Frontal cortex (tissue), 4 donors: ENCODE measurements at places on chromosomes 2 and 18.
A peak's percentile ranks its signal among the peaks of the same experiment; 100 is the strongest.

DNA sequence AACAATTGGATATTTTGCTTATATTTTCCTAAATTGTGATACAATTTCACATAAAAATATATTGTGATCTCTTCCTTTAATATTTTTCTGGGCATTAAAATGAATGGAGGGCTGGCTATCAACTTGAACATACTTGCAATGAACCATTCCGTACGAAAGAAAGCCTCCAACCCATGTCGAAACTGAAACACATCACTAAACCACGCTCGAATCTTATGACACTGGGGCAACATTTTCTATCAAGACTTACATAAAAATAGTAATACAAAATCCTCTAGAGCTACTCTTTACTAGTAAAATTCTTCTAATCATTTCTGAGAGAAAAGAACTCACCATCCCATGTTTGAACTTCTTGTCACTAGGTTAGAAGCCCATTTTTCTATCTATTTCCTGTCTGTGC lies 132.8 kb upstream of the DOK6 start:
- DNase-seq: no peak

GRCh38 chr2:29130295-29130694 lies 15.1 kb downstream of the CLIP4 start:
- DNase-seq: no peak

DNA sequence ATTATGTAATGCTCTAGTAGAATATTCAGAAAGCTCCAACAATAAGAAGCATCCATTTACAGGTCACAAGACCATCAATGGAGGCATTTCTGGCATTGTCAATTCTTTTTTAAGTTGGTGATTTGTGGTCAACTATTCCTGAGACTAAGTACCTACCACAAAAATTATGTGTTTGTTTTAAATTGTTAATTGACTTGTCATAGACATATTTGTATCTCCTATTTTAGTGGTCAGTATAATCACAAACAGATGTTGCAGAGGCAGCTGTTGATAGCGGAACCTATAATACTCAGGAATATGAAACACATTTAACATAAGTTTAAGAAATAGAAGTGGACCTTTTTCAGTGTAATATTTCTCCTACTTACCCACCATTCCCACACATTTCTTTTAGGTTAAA lies 430.1 kb downstream of the CCDC85A start:
- no peak for DNase-seq

DNA sequence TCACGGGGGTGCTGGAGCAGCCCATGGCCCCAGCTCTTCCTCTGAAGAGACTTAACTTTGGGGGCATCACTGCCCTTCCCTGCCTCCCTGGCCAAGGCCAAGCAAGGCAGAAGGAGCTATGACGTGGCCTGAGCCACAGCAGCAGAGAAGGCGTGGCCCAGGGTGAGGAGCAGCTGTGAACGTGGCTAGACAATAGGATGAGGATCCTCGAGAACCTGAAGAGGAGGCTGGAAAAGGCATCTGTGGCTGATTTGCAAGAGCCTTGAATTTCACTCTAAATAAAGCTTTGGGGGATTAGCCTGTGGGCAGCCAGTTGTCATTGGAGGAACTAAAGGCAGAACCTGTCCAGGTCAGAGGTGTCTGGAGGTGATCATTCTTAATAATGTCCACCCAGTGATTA lies 652.9 kb upstream of the ID2 start:
- no peak for DNase-seq

GRCh38 chr2:203772456-203773165 lies 66.2 kb downstream of the CD28 start:
- no peak for DNase-seq

- DNase-seq: peak; percentile 62
Measured at GRCh38 chr2:95057535-95058370, 32.2 kb downstream of the MAL start.

- DNase-seq: no peak
Measured at GRCh38 chr2:150404147-150404546, 83.3 kb downstream of the RND3 start.

GRCh38 chr2:240934701-240935102 lies 28.6 kb downstream of the CROCC2 start:
- no peak for DNase-seq

GRCh38 chr2:216991563-216991962 lies 131.7 kb upstream of the TNP1 start:
- DNase-seq: no peak

DNA sequence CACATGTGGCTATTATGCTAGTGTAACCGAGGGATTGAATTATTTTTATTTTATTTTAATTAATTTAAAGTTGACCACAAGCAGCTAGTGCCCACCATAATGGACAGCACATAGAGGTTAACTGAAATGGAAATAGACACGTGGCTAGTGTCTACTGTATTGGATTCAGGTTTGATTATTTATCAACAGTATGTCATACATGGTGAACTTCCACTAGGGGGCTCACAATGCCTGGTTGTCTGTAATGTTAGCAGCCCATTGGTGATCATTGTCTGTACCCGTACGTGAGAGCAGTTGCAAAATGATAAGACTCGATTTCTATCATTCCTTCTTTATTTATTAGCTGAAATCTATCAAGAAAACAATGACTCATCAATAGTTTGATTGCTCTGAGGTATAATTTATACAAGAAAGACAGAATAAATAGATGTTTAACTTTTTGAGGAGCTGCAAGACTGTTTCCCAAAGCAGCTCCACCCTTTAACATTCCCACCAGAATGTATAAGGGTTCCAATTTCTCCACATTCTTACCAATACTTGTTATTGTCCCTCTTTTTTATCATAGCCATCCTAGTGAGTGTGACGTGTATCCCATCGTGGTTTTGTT lies 76.5 kb downstream of the CYBRD1 start:
- peak; percentile 29 for DNase-seq

DNA sequence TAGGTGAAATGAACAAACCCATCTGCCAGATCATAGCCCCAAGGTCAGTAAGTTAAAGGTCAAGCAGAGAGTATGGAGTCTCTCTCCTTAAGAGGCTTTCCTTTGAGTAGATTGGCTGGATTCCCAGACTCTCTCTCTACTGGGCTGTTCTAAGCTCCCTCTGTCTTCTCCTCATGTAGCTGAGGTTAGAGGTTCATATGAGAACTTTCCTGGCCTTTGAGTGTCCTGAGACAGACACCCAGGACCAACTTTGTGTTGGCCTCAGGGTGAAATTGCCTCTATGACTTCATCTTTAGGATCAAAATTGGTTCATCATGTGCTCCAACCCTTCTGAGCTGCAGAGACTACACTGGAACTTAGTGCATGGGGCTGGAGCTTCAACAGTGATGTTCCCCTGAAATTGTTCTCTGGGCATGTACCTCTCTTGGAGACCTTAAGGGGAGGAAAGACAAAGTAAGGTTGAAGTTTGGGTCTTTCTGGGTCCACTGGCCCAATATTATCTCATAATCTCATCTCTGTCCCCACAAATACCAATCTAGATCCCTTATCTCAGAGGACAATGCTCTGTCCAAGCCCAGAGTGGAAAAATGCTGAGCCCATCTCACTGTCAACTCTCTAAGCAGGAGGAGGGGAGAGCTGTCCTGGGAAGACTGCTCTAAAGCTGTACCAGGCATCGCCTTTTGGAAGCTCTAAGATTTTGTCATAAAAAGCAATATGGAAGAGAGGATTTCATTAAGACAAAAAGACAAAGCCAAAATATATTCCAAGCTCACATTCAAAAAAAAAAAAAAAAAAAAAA lies 177.3 kb upstream of the ARL4C start:
- no peak for DNase-seq

DNA sequence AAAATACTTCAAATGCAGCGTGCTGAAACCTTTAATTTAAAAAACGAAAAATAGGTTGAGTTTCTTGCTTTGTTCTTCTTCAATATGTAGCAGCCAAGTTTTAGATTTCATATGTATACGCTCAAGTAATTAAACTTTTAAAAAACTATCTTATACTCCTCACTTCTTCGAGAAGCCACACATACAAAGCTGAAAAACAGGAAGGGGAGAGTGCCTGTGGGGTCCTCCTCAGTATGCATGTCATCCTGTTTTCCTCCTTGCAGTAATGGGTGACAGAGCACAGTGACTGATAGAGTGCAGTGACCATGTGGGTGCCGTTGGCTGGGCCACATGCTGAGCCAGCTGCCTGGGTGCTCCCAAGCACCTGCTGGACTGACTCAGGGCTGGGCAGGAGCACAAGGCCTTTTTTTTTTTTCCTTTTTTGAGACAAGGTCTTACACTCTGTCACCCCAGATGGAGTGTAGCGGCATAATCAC lies 33.3 kb downstream of the UXS1 start:
- DNase-seq: no peak

DNA sequence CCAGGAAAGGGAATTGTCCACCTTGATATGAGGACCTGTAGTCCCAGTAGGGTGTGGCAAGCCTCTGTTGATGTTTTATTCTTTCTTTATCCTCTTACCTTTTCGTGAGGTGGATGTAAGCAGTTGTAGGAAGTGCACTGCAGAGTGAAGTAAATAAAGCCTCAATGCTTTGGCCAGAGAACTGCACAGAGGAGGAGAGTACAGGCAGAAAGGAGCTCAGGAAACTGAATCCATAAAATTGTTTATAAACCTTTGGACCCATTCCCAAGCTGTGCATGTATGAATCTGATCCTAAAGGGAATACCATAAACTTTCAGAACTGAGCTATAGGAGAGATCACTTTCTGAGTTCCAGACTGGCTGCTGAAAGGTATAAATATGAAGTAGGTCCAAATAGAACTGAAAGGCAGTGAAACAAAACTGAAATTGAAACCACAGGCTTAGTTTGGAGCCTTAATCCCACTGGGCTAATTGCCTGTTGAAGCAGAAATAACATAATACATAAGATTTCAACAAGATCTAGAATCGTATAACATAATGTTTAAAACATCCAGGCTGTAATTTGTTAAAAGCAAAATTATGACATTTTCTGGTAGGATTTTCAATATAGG lies 17.9 kb upstream of the SLC9A4 start:
- DNase-seq: no peak

- no peak for DNase-seq
Measured at GRCh38 chr2:64769392-64770044, 115.8 kb upstream of the SERTAD2 start.

GRCh38 chr2:222907790-222908441 lies 47.1 kb downstream of the ACSL3 start:
- DNase-seq: no peak

DNA sequence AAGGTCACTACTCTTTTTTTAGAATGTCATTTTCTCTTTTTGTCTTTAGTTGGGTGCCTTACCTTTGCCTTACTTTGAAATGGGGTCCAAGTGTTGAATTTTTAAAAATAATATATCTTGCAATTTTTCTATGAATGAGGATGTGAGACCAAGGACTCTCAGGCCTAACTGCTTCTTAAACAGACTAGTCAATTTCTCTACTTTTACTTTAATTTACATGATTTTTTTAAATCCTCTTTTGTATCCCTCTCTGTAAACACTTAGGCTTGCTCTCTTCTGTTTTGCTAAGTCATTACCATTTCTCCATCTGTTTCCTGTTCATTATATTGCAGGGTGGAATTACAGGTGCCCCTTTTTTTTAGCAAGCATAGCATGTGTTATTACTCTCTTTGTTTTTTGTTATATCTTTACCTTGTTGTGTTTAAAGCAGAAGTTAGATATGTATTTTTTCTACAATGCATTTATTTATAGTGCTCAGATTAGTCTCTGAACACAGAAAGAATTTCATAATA lies 261.8 kb downstream of the SPAG16 start:
- no peak for DNase-seq

GRCh38 chr2:113964436-113964835 lies 74.5 kb downstream of the ACTR3 start:
- no peak for DNase-seq

GRCh38 chr2:179165356-179166000 lies 99.2 kb downstream of the SESTD1 start:
- DNase-seq: no peak

- no peak for DNase-seq
Measured at GRCh38 chr18:40494603-40495002, 1460.4 kb upstream of the PIK3C3 start.

- no peak for DNase-seq
Measured at GRCh38 chr2:56505885-56506284, 322.1 kb downstream of the CCDC85A start.

GRCh38 chr2:164691346-164691887 lies 70.1 kb upstream of the GRB14 start:
- DNase-seq: no peak

DNA sequence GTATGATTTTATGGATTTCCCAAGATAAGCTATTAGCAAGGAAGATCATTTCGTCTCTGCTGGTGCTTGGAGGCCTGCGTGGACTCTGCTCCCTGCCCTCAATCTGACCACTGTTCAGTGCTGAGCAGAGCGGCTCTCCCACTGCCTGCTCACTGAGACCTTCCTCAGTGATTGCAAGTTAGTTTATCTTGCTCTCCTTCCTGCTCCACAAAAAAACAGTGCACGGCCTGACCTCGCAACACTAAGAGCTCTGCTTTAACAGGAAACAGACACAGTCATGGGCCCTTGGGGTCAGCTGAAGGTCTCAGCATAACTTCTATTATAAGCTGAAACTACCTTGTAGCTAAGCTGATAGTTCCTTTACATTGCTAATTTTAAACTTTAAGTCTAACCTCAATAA lies 53.1 kb downstream of the PRELID3A start:
- no peak for DNase-seq

DNA sequence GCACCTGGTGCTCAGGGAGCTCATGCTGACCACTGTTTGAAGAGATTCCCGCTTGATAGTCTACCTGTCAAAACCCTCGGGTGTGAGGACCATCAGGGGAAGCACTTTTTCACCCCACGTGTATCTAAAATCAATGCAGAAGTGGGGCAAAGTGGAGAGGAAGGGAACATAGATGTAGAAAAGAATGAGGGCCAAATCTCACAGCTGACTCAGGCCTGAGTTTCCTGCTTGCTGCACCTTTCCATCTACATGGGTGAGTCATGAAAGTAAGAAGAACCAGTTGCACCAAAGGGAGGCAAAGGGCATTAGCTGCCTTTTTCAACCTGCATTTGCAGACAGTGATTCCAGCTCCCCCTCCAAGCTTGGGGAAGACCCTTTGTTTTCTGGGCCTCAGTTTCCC lies 100.2 kb upstream of the MYCN start:
- DNase-seq: no peak

DNA sequence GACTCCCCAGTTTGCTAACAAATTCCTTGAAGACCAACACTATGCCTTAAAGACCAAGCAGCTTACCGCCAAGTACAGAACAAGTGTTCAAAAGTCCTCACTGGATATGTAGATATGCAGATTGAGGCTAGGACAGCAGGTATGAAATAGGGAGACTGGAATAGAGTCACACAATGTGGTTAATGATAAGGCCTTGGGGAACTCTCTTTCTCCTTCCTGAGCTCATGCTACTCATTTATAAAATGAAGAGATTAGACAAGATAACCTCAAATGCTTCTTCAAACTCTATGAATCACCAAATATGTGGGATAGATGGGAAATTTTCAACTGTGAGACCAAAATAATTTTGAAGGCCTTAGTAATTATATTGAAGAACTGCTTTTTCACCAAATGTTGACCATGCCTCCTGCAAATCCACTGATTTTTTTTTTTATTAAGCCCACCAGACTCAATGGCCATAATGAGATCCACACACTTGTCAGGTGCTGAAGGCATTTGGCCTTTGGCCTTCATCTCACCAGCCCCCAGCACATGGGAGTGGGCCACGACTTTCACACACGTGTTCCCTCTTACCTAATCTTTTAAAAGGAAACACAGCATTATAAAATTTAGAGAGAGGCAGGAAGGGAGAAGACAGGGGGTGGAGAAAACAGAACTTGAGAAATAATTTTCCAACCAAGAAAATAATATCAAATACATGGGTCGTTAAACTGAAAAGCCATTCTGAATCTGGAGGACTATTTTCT lies 181.5 kb downstream of the EN1 start:
- no peak for DNase-seq
